GM23338 (cell line): ENCODE measurements at places on chromosomes 1 and 21. TPM values are rescaled to one million over a fixed set of nuclear protein-coding genes. Genes with fewer than 3 reads are reported as not detected.

The GCSAML gene
- polyA plus RNA-seq, result not detected in 2 replicates

The LAMC1 gene
- polyA plus RNA-seq, result 18.4 and 20.5 TPM in 2 replicates

DNA sequence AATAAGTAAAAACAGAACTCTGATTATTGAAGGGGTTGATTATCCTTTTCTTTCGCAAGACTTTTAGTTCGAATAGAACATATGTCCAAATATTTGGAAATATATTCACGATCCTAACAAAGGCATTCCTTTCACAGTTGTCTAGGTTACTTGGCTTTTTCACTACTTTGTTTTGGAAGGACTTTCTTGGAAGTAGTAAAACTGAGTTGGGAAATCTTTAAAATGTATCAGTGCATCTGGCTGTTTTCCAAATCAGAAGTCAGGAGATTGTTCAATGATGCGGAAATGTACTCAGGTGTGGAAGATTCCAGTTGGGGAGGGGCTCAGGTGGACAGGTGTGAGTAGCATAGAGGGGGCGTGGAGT lies 67.1 kb downstream of the SH3BGR start:
- DNase-seq, result no peak

DNA sequence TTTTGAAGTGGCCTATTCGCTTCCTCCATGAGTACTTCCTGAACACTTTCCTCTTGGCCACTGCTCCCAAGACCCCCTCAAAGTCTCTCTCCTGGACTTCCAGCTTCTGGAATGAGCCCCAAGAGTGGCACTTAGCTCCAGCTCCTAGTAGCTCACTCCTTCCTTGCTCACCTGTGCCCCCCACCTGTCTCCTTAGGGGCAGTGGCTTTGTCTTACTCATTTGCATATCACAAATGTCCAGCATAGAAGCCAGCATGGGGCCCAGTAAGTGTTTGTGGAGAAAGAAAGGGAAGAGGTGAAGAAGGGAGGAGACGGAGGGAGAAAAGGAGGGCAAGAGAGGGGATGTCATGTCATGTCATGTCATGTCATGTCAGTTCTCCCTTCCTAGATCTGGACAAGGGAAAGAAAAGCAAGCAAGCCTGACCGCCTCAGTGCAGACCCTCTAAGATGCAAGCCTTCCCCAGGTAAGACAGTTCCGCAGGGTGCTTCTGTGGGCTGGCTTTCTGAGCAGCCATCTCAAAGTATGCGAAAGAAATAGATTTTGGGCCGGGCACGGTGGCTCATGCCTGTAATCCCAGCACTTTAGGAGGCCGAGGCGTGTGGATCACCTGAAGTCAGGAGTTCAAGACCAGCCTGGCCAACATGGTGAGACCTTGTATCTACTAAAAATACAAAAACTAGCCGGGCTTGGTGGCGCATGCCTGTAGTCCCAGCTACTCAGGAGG lies 6.9 kb upstream of the MX1 start:
- no peak for DNase-seq
